ENCODE measurements at places on chromosomes 7 and 10.

DNA sequence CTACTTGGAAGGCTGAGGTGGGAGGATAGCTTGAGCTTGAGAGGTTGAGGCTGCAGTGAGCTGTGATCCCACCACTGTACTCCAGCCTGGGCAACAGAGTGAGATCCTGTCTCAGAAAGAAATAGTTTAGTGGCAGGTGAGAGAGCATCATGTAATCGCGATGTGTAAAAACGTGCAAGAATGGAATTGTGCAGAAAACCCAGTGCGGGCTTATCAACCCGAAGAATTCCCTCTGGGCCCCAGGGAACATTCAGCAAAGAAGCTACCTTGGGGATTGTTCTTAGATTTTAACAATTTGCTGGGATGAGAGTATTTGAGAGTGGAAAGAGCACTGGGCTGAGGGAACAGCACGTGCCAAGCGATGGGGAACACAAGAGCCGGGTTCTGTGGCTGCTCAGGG, 107.4 kb upstream of the INSYN2A start:
- no peak for DNase-seq

GRCh38 chr10:84613336-84614021, 285.1 kb downstream of the CCSER2 start:
- DNase-seq: no peak

DNA sequence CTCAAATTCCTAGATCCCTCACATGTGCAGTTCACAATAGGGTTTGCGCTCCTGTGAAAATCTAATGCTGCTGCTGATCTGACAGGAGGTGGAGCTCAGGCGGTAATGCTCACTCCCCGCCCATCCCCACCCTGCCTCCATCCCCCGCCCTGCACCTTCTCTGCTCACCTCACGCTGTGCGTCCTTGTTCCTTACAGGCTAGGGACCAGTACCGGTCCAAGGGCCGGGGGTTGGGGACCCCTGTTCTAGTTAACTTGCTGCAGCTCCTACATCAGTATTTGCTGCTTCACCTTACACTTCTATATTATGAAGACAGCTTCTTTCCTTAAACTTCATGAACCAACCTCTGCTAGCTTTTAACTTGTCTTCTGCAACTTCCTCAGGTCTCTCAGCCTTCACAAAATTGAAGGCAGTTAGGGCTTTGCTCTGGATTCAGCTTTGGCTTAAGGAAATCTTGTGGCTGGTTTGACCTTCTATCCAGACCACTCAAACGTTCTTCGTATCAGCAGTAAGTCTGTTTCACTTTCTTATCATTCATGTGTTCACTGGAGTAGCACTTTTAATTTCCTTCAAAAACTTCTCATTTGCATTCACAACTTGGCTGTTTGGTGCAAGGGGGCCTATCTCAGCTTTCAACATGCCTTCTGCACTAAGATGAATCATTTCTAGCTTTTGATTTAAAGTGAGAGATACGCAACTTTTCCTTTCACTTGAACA, 1.7 kb upstream of the TNKS2 start:
- no peak for DNase-seq

- DNase-seq: no peak
These were observed 58.2 kb downstream of the ZNF680 start for GRCh38 chr7:64504581-64505120.

GRCh38 chr7:158731761-158732160, 27.2 kb upstream of the NCAPG2 start:
- DNase-seq: no peak

All from thoracic aorta (tissue), 2 donors.